ENCODE measurements at places on chromosomes 13 and 19.
A peak's percentile ranks its signal among the peaks of the same experiment; 100 is the strongest.

- DNase-seq, result no peak
Measured at GRCh38 chr13:22455036-22455435, 725.7 kb upstream of the SGCG start.

DNA sequence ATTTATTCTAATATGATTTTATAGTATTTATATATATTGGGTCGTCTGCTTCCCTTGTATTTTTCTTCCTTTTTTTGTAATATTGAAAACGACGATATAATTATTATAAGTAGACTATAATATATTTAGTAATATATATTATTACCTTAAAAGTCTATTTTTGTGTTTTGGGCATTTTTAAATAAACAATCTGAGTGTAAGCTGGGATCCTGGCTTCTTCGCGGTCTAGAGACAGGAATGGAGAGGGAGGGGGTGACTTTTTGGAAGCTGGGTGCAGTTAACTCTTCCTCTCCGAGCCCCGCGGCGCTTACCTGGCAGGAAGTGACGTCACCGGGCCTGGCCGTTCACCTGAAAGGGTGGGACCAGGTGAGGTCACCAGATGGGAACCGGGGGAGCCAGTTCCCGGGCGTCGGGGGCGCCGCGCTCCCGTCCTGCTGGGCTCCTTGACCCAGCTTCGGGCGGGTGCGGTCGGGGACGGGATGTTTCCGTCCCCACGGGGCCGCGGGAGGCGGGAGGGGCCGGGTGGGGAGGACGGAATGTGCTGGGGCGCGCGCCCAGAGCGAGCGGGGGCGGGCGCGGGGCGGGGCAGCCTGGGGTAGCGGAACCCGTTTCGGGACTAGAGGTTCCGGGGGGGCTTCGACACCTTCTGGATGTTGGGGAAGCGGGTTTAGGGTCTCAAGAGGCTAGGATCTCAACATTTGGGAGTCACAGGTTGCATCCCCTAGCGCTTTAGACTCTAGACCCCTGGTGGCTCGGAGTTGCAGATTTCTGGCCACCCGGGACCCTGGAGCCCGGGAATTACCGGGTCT, 2.8 kb downstream of the ZFP36 start:
- peak; percentile 86 for DNase-seq

DNA sequence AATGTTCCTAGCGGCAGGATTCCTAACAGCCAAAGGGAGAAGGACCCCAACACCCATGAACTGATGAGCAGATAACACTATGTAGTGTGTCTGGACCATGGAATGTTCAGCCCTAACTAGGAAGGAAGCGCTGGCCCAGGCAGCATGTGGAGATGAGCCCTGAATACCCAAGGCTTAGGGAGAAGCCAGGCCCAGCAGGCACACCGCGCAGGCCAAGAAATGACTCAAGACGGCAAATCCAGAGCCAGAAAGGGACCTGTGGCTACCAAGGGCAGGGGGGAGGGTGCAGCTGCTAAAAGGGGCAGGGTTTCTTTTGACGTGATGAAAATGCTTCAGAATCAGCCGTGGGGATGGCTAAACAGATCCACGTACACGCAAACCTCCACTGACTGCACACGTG, 20.7 kb upstream of the TINCR start:
- no peak for DNase-seq

DNA sequence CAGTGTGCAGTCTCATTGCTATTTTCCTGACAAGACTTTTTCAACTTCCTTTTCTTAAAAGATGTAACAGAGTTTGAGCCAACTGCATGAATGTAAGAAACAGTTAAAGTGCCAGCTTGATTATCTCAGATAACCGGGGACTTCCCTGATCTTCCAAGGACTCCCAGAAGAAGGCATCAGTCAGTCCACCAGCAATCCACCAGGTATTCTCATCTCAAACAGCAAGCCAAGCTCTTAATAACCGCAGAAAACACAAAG, 350.1 kb downstream of the LIG4 start:
- DNase-seq, result no peak

- no peak for DNase-seq
Measured at GRCh38 chr19:34744896-34745690, 11.1 kb downstream of the ZNF181 start.

GRCh38 chr19:6042776-6043726, 65.1 kb upstream of the RANBP3 start:
- DNase-seq, result no peak
